ENCODE measurements at places on chromosomes 12 and 14.
A peak's percentile ranks its signal among the peaks of the same experiment; 100 is the strongest.

GRCh38 chr12:91413581-91414546 is 231.2 kb upstream of the DCN start:
- DNase-seq = no peak

- DNase-seq = no peak
Measured at GRCh38 chr14:90483117-90483516, 86.3 kb downstream of the CALM1 start.

DNA sequence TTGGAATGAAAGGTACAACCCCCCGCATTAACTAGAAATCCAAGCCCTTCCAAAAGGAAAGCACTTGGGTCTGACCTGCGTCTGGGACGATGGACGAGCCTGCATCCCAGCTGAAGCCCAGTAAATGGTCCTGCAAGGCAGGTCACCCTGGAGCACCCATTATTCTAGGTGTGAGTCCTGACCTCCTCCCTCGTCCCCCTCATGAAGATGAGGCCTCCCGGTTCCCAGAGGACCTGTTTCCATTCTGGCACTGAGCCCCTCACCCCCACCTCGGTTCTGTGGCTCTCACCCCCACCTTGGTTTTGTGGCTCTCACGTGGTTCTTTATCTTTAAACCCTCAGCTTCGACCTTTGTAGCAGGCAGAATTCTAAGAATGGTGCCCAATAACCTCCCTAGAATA is 7.3 kb downstream of the IFI27 start:
- no peak for DNase-seq

- DNase-seq = no peak
Measured at GRCh38 chr14:32074887-32075572, 2.1 kb upstream of the ARHGAP5 start.

- DNase-seq = no peak
Measured at GRCh38 chr12:95118138-95118787, 44.8 kb upstream of the NR2C1 start.

DNA sequence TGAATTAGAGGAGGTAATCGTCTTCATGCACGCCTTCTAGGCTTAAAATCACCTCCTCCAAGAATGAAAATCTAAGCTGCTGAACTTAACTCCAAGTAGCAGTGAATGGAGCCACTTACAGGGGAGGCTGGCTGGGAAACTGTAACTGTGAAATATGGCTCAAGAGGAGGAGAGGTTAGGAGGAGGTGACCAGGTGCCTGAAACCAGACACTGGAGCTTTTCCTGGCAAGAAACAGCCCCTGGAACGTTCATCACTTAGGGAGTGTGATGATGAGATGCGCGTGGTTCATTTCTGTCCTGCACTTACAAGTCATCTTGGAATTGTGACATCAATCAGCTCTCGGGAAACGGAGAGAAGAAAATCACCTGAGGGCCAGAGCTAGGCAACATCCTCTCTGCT is 62.3 kb upstream of the TMEM132C start:
- no peak for DNase-seq

- peak; percentile 94 for DNase-seq
Measured at GRCh38 chr12:113174461-113175384, 10.6 kb downstream of the DDX54 start.

DNA sequence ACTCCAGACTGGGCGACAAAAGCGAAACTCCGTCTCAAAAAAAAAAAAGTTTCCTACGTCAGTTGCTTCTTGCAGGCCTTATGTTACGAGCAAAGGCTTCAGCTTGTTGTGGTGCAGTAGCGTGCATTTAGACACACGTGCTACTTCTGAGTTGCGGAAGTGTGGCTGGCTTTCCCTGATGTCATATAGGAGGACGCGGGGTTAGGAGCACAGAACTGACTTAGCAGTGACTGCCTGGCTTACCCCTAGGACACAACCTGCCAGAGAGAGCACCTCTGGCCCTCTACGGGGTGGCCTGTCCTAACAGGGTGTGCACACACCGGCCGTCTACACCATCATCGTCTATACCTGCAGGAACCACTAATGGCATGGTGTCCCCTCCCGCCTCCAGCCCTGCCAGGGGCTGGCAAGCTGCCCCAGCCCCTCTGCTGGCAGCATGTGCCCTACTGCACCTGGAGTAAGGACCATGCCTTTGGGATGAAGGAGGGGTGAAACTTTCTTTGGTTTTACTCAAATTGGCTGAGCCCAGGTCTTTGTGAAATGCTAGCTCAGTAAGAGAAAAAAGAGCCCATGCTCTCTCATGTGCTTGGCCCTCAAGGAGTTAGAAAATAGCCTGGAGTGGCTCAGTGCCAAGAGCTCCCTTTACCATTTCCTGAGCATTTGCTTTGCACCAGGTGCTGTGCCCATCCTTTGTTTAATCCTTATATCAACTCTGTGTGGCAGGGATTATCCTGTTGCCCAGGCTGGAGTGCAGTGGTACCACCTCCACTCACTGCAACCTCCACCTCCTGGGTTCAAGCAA is 1.7 kb upstream of the GPR68 start:
- DNase-seq = no peak

- DNase-seq = no peak
Measured at GRCh38 chr12:79678306-79678705, 12.5 kb downstream of the PAWR start.

GRCh38 chr12:22598141-22598762 is 26.7 kb upstream of the ETNK1 start:
- DNase-seq = no peak

- no peak for DNase-seq
Measured at GRCh38 chr14:103819503-103820307, 27.7 kb downstream of the PPP1R13B start.

DNA sequence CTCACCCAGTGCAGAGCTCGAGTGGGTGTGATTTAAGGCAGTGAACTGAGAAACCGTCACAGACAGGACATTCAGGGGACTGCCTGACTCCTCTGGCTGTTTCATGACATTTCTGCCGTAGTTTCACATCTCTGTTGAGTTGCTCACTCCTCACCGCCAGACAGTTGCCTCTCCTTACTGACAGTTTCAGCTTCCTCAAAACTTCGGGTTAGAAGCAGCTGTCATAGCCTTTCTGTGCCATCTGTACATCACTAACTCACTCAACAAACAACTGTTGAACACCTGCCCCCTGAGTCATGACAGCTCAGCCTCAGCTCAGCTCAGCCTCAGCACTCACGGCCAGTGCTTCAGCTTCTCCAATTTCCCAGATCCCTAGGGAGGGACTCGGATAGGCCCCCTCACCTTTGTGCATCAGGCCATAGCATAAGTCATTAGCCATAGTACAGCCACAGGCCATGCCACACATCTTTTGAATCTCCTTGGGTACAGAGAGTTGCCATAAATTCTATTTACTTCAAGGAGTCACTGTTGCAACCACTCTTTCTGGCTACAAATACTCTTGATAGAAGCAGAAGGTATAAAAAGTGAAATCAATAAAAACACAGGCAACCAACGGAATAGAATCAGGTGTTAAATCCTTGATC is 6.2 kb upstream of the SLC15A4 start:
- peak; percentile 48 for DNase-seq

DNA sequence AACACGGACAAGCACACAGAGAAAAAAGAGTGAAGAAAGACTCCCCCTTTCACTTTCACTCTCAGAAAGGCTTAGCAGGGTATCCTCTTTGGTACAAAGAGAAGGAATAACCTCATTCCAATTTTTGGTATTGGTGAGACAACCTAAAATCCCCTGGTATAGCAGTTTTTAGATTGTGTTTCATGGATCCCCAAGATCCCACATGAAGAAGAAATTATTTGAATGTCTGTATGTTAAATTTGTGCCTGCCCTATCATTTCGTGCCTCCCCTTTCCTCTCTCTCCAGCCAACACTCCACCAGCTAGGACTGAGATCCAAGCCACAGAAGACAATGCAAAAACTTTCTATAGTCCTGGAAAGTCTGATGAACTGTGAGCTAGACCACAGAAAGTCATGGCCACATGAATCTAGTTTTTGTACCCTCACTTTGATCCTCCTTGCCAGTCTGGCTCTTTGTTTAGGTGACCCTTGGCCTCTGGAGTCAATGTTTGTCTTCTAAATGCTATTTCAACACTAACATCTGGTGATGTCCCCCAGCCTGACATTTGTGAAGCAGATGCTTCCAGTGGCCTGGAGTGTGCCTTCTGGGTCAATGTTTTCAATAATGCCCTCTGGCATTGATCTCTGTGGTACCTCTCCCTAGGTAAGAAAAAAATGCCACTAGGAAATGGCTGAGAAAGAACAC is 181.9 kb upstream of the BMP4 start:
- DNase-seq = no peak

- DNase-seq = no peak
Measured at GRCh38 chr14:98903371-98903770, 368.6 kb downstream of the BCL11B start.

DNA sequence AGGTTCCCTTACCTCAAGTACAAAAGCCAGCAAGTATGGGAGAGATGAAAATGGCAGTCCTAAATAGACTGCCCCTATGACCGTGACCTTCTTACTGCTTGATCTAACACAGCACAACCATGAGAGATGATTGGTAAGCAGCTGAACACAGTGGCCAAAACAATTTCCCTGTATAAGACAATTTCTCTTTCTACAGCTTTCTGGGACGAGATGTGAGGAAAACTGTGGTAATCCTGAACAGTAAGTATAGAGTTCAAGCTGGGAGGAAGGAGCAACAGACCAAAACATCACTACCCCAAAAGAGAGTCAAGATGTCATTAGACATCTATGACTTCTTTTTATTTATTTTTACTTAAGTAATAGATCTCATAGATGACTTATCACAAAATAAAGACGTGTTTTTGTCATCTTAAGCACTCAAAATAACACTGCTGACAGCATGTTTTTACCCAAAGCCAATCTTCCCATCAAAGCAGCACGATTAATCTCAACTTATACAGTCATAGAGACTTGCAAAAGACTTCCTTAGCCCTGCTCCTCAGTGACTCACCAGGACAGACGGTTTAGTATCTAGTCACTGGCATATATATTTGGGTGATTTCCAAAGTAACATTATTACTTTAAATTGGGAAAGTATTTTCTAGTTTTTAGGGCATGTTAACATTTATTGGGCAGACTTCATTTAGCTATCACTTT is 3.7 kb downstream of the TMEM52B start:
- no peak for DNase-seq

DNA sequence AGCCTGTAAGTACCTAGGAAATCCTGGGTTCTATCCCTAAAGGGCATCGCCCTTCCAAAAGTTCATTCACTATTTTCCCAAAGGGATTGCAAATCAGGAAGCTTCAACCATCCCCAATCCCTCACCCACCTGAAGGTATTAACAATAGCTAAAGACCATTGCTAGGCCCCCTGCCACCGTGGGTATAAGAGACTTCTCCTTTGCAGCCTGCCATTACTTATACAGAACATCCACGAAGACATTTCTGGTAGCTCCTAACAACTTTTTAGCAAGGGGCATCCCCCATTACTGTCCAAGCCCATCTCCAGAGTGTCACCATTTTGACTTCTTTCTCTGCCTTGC is 384 bp upstream of the SMUG1 start:
- no peak for DNase-seq

GRCh38 chr14:100546051-100546443 is 41.2 kb downstream of the BEGAIN start:
- peak; percentile 61 for DNase-seq

DNA sequence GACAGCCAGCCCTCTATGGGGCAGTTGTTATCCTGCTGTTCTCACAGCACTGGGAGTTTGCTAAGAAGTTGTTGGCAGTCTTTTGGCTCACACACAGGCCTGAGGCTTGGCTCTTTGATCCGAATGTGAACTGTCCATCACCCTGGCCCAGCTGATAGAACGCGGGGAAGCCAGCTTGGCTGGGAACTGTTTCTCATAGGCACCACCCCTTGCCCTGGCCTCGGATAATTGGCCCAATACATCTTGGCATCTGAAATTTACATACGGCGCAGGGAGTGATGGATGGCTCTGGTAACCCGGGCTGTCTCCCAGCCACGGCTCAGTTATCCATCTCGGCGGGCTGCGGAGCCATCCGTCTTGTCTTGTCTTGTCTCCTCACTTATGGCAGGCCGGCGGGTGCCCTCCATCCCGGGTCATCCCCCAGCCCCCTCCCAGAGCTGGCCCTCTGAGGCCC is 164.1 kb downstream of the PHETA1 start:
- no peak for DNase-seq

- DNase-seq = no peak
Measured at GRCh38 chr12:18576104-18576626, 161.6 kb downstream of the PLCZ1 start.

GRCh38 chr12:97112136-97112535 is 205.1 kb downstream of the NEDD1 start:
- DNase-seq = no peak

- no peak for DNase-seq
Measured at GRCh38 chr14:100472094-100472455, 115.1 kb downstream of the BEGAIN start.

DNA sequence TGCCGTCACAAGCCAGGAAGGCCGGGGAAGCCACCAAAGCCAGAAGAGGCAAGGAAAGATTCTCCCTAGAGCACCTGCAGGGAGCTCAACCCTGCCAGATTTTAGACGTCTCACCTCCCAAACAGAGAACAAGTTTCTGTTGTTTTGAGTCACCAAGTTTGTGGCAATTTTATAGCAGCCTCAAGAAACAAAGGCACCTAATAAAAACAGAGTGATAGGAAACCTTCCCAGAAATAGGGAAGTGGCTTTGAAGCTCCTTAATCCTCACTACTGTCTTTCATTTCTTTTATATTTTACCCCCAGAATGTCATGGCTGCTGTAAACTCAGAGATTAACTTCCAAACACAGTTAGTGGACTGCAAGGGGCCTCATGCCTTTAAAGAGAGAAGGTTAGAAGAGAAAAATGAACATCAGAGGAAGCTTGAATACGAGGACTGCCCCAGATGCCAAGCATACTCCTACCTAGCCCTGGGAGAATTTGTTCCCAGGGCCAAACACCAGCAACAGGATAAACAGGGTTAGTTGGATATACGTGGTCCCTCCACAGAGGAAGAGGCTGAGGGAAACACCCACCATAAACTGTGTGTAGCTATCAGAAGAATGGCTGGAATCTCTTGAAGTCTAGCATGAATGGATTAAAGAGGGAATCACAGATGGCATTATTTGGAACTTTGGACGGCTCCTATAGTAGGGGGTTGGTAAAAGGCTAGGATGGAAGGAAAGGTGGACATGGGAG is 148.3 kb downstream of the KCNA5 start:
- DNase-seq = no peak

DNA sequence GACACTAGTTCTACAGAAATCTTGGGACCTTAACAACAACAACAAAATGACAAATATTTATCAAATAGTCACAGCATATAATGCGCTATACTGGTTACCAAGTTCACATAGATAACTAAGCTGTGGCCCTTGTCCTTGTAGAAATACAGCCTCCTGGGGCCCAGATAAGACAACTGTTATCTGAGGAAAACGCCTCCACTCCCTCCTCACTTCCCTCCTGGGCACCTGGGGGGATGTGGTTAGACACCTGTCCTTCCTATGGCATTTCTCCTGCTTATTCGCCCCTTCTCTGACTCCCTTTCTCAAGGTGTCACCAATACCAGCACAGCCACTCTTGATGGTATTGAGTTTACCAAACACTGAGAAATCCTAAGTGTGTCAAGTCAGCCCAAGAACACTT is 419.4 kb downstream of the RAD51B start:
- no peak for DNase-seq

GRCh38 chr12:49674318-49674981 is 32.8 kb downstream of the FMNL3 start:
- no peak for DNase-seq

GRCh38 chr14:31059152-31059924 is 33.2 kb upstream of the STRN3 start:
- DNase-seq = no peak

All from GM12892 (cell line).